Adrenal gland (tissue), 19 donors: ENCODE measurements at places on chromosomes 1 and 21. TPM values are rescaled to one million over a fixed set of nuclear protein-coding genes. Genes with fewer than 3 reads are reported as not detected.

DNA sequence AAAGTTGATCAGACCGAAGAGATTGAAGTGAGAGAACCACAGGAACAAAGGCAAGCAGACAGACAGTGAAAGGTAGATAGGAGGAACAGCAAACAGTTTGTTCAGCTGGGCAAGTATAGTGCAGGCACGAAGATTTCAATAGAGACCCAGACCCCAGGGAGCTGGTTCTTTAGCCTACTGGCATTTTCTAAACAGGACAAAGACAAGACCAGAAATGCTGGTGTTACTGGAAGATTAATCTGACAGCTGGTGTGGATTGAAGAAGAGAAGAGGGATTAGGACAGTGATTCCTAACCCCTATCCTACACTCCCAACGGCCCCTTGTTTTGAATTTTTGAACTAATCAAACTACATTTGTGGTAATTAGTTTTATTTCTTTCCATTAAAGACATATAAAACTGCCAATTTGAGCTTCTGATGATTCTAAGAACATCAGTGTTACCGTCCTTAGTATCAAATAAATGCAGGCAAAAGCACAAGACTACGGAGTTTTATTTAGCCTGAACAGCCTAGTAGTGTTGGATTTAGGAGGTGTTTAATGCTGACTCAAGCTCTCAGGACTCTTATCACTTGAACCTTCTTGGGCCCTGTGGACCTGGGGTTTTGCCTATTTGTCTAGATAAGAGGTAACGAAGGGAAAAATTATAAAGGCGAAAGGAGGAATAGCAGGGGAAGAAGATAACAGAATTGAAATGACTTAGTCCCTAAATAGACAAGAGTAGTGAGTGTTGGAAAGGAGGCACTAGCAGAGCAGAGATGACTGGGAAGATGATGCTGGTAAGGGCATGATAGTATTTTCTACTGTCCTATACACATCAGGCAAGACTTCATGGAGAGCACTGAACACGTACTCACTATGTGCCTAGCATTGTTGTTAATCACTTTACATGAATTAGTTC lies 2.0 kb downstream of the NPL start:
- no peak for DNase-seq

DNA sequence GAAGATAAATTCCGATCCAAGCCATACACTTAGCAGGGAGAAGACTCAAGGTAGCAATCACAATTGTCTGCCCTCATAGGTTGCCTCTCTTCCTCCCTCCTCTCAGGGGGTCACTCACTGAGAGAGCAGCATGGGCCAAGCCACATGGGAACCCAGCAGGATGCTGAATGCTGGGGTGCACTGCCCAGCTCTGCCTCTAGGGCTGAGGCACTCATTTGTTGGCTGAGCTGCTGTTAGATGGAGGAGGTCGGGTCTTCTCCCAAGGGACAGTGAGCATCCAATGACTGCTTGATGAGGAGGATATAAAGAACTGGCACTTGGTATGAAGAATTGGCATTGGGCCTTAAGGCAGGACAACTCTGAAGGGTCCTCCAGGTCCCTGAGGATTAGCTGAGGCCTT lies 418.8 kb downstream of the SIPA1L2 start:
- no peak for DNase-seq

DNA sequence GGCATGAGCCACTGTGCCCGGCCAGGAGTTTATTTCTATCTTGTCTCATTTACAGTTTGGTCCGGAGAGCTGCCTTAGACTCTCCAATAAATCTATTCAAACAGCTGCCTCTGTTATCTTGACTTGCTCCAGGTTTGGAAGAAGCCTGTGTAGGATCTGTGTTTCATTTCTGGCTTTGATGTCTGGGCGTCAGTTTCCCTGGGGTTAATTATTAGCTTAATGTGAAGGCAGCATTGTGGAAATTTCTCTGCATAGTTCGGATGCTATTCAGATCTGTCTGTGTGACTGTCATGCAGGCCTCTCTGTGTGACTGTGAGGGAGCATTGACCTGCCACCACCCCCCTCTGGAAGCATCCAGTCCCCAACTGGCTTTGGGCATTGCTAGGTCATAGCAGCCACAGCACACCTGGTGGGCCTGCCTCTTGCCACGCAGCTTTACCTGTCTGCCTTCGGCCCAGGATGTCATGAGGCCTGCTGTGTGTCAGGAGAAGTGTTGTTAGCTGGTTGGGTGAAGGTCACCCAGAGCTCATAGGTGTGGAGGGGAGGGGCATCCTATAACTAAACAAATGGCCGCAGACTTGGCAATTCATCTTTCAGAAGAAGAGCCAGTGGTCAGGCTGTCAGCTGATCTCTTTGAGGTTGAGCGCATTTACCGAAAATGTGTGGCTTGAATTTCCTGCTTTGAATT lies 9.8 kb downstream of the IFNGR2 start:
- no peak for DNase-seq

ARHGEF16 gene
- total RNA-seq, result 0.65 TPM

DCDC2B gene
- total RNA-seq, result not detected

DNA sequence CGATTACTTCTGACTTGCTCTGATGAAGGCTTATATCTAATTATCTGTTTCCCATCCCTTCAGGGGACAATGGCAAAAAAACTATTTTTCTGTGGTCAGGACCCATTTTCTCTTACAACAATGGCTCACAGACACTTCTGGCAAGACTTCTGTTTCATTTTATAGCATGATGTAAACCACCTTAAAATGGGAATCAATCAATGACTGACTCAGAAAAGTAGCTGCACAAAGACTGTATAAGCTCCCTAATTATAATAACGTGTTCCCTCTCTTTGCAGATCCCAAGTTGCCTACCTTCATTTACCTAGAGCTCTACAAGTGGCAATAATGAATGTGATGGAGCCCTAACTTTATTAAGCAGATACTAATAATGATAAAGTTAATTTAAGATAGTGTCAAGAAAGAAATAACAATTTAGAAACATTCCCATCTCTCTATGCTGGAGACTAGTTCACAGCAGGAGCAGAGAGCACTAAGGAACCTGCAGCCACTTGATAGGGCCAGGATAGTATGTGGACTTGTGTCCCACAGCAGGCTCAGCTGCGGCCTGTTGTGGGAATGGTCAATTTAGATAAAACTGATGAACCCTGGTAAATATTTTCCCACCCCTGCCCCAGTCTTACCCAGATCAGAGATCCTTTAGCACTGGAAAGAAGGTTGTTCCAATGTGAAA lies 538 bp downstream of the GBP2 start:
- no peak for DNase-seq

DNA sequence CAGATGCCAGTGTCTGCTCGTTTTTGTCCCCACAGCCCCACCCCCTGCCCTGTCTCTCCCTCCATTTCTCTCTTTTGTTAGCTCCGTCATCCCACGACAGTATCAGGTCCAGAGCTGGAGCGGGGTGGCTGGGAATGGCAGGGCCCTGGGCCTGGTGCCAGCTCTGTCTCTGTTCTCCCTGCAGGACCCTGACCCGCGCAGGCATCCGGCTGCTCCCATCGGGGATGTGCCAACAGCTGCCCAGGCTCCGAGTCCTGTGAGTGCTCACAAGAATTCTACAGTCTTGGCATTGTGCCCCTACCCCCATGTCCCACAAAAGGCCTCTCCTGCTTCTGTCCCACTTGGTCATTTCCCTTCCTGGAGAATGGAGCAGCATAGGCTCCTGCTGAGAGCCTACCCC lies 37.4 kb downstream of the UBE2T start:
- no peak for DNase-seq

DNA sequence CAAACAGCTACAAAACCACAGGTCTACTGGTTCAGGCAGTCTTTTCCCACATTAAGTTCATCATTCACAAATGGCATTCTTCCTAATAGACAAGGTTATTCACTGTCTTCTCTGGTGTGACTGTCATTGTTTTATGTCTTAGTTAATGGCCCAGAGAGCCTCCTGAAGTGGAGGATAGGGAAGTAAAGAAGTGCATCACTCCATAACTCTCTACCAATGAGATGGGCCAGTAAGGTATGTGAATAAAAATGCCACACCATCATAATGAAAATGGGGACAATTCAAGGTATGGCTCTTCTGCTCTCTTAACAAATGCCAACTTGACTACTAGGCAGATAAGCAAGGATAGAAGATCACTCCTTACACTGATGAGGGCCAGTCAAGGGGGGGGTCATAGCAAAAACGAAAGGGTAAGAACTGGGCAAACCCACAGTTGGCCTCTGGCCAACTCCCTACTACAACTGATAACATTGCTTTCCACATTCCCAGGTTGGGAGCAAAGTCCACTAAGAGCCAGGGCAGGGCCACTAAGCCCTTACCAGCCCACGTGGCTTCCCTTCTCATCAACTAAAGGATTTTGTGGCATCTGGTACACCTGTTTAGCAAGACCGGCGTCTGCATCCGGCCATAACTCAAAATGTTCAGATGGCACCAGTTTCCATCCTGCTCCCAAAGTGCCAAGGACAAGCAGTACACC lies 10.0 kb downstream of the PABPC4 start:
- peak; percentile 58 for DNase-seq

FAM78B gene
- total RNA-seq, result 2.1 TPM
